CD4-positive, alpha-beta T cell treated with Interleukin-2 at 100 ng/mL for 4 hours (primary cell): ENCODE measurements at places on chromosomes 4 and X.

DNA sequence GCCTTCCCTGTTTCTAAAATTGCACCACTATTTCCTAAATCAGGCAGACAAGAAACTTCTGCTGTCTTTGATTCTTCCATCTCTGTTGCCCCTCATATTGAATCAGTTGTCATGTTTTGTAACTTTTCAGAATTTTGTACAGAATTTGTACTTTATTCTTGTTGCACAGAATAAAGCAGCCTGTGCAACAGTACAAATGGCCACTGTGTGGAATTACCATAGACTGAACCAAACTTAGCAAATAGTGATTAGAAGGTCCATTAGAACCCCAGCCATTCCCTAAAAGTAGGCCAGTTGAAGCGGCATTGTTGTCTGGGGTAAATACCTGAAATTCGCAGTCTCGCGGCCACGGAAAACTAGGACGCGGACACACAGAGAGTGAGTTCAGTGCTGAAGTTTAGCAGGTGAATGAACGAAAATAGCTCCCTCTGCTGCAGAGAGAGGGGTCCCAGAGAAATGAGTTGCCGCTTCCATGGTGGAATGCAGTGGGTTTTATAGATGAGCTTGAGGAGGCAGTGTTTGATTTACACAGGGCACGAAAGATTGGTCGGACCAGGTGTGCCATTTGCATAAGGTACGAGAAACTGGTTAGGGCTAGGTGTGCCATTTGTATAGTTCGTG, 71.8 kb downstream of the C4orf33 start:
- no peak for DNase-seq

DNA sequence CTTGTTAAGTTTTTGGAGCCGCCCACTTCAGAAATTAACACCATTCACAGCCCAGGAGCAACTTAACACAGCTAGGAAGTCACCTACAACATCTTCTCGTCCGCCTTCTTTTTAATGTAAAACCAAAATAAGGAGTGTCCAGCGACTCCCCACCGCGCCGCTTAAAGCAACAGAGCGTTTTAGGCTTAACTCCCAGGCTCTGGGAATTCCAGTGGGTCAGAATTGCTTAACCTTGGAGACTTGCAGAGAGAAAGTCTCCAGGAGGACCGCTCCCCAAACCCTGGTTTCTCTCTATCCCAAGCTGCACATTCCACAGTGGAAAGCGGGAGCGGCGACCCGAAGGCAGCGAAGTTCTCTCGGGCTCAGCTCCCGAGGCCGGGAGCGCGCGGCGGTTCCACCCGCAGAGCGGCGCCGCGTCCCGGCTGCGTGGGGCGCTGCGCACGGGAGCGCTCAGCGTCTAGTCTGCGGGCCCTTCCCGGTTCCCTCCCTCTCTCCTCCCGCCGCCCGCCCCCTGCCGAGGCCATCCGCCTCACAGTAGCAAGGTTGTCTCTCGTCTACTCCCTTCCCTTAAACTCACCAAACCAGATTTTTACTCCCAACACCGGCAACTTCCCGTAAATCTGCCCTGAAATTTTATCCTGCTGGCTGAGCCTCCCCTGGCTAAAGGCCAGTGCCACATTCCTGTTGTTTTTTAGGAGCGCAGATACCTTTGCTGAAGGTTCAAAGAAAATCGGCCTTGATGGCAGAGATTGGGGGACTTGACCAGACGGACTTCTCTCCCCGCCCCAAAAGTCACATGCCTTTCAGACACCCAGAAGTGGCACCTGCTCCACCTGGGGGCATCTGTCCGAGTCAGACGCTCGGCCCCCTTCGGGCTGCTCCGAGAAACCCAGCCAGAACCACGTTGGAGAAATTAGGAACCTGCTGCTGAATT, at the start of gene RBM47:
TSS of gene RBM47 (minus strand) at position 464 of the 934 bp plus-strand sequence. CDS start 190,971 bp downstream, outside the sequence.
- no peak for DNase-seq

GRCh38 chr4:6687947-6688878, 5.5 kb upstream of the S100P start:
- DNase-seq: no peak

DNA sequence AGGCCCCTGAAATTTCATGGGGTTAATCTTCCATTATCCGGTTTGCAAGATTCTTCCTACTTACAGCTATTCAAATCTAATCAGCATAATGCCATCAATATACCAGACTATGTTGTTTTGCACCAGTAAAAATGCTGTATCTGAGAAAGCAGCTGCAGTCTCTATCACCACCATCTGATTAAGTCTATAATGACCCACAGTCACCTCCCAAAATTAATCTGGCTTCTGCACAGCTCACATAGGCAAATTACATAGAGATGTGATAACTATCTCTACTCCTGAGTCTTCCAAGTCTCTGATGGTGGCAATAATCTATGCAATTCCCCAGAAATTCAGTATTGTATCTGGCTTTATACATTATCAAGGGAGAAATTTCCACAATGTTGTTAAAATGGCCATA, 113.2 kb downstream of the STPG2 start:
- no peak for DNase-seq

- DNase-seq: no peak
These were observed 72.3 kb upstream of the KIT start for GRCh38 chr4:54585321-54586000.

GRCh38 chr4:1693131-1693896, 9.2 kb upstream of the FAM53A start:
- DNase-seq: peak; percentile 87

- no peak for DNase-seq
These were observed 438.1 kb downstream of the INPP4B start for GRCh38 chr4:142408003-142408441.

GRCh38 chrX:8010105-8010504, 82.9 kb upstream of the PNPLA4 start:
- DNase-seq: no peak

- no peak for DNase-seq
These were observed 124.1 kb upstream of the NKX1-1 start for GRCh38 chr4:1530356-1530755.

DNA sequence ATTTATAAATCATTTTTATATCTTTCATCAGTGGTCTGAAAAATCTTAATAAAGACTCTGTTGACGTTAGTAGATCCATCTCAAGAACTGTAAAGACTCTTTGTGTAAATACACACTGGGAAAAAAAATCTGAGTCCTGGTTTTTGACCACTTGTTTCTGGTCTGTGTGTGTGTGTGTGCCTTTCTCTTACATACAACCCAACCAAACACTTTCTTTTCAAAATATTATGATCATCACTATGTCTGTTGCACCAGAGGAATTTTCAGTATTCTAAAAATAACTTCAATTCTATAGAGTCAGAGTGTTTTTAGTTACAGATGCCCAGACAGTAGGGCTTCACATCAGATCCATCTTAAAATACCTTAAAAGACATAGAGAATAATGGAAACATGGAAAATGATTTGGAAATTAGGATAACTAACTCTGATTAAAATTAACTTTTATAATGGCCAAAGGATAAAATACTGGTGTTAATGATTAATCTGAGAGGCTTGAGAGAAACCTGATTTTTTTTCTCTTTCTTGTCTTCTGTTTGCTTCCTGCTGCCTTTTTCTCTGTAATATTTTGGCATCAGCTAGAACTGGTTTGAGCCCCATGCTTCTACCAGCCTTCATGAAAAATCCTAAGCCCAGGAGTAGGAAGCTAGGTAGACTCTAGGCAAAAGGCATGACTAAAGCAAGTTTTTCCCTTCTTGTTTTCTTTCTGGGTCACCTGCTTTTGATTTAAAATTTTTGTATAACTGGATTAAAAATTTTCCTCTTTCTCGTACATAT, 99.7 kb downstream of the ATXN3L start:
- DNase-seq: no peak

- DNase-seq: no peak
These were observed 175.0 kb downstream of the NHS start for GRCh38 chrX:17550011-17550410.

DNA sequence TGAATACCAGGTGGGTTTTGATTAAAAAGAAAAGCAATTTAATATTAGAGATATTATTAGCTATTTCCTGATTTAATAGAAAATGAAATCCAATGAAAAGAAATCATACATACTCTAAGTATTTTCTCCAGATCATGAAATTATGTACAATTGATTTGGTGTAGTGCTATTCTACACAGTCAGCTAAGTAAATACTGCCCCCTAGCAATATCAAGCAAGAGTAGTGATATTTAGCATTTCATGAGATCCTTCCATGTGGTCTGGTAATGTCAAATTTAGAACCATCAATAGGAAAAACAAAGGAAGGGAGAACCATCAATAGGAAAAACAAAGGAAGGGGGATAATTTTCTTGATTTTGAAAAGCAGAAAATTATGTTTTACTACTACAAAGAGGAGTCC, 114.6 kb downstream of the TBCK start:
- DNase-seq: no peak

GRCh38 chr4:56511098-56511497, 5.5 kb downstream of the ARL9 start:
- no peak for DNase-seq

DNA sequence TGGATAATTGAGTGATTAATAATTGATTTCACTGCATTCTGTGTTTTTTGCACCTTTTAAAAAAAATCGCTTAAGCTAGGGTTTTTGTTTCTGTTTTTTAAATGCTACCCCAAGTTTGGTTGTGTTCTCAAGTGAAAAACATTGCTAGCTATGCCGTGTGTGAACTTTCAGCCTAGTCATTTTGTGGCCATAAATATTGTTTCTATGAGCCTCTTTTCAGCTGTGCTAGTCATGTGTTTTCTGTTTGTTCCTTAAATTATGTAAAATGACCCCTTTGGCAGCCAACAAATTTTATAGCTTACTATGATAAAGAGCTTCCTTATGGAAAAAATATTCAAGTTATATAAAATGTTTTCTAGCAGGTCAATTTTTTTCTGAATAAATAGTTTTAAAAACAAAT, 59.1 kb downstream of the GALNT7 start:
- DNase-seq: no peak

DNA sequence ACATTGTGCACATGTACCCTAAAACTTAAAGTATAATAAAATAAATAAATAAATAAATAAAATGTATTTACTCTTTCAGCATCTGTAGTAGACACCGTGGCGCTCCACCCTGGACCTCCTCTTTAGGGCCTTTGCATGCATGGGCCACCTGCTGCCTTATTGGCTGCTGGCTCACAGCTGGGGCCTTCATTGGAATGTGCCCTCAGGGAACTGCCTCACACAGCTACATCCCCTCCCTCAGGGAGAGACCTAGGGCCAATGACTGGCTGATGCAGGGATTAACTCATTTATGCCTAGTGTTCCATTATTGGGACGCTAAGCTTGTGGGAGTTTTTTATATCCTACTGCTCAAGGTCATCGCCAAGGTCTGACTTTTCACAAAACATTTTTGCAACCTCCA, 302.9 kb upstream of the FTHL17 start:
- no peak for DNase-seq

DNA sequence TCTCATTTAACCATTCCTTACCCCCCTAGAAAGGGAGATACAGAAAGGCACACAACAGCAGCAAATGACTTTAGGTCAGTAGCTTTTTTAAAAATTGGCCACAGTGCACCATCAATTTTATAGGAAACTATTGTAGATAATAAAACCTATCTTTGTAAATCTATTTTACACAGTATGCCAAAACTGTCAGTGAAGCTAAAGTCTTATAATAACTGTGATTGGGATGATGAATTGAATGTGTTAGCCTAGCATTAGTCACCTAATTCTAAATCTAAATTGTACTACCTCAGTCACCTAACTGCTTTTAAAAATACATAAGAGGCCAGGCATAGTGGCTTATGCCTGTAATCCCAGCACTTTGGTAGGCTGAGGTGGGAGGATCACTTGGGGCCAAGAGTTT, 44.2 kb downstream of the SH3RF1 start:
- no peak for DNase-seq

DNA sequence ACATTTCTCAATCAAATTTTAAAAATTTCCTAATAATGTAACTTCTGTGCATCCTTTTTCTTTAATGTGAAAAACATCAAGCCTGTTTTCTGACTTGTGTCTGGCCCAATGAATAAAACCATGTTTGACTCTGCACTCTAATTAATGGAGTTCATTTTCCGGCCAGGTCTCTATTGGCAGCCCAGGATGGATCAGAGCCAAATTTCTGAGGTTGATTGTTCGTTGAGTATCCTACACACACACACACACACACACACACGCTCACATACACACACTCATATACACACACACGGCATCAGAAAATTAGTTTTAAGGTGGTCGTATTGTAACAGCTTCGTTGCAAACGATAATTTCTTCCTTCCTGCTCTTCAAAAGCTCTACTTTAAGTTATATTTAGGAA, 28.9 kb upstream of the TLL1 start:
- DNase-seq: no peak

- no peak for DNase-seq
These were observed 57.2 kb downstream of the SCML2 start for GRCh38 chrX:18297251-18297650.

GRCh38 chr4:178784491-178784890, 1342.3 kb upstream of the AGA start:
- no peak for DNase-seq

DNA sequence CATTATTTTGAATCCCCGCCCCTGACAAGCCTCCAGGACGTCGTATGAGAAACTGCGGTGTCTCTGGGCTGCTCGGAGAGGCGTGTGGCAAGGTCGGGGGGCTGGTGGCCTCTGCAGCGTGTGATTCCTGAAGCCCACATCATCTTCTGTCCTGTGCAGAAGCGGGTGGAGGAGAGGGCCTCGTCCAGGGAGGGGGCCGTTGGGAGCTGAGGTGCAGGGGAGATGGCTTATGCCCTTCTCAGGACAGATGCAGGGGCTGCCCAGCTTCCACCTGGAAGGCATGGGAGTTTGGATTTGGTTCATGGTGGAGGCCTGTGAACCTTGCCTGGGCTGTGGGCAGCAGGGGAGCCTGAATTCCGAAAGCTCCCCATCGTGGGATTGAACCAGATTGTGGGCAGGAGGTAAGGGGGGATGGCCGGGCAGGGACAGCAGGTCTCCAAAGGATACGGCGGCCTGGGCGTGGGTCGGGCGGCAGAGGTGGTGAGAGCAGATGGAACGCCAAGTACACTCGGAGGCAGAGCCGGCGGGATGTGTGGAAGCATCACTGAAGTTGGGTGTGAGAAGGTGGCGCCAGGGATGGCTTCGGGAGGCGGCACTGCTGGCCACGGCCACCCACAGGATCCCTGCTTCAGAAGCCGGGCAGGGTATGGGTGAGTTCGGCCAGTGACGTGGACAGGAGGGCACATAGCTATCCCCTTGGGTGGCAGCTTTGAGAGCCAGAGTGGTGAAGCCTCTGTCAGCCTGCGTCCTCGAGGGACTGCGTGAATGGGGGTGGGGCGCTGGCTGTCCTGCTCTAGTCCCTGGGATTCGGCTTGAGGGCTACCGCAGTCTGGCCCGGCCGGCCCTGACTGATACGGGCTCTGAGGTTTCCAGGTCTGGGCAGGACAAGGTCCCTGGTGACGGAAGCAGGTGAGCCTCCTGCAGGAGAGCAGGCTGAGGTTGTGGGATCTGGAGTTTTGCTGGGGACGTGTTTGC, 76.3 kb upstream of the ADRA2C start:
- DNase-seq: no peak
